ENCODE measurements at places on chromosomes 4 and X.

DNA sequence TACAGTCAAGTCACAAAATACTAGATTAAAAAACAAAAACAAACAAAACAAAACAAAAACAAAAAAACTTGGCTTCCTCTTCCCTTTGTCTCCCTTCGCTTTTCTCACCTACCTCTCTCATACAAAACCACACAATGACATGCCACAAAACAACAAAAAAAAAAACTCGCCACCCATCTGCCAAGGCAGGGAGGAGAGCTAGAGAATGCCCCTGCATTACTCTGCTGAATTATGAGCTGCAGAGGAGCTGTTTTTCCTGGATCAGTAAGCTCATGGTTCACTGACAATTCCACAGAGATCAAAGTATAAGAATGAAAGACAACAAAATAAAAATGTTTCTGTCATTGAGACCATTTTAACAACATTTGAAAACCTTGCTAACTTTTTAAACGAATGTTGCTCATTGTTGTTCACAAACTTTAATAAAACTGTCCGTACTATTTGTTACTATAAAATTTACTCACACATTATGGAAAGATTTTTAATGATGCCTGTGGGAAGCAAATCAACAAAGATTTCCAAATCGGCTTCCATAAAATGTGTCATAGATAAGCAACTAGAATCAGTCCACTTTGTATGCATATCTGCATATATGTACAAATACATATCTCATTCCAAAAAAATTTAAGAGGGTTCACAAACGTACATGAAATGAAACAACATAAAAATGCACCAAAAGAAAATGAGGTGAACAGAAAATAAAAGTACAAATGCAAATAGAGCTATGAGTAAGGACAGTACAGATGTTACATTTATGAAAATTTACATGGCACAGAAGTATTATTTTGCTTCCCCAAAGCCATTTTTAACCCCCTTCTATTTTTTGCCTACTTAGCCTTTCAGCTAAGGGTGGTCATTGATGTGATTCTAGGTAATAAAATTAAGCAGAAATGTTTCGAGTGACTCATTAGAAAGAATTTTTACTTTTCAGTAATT is 252.4 kb upstream of the FAT4 start:
- DNase-seq, result no peak

DNA sequence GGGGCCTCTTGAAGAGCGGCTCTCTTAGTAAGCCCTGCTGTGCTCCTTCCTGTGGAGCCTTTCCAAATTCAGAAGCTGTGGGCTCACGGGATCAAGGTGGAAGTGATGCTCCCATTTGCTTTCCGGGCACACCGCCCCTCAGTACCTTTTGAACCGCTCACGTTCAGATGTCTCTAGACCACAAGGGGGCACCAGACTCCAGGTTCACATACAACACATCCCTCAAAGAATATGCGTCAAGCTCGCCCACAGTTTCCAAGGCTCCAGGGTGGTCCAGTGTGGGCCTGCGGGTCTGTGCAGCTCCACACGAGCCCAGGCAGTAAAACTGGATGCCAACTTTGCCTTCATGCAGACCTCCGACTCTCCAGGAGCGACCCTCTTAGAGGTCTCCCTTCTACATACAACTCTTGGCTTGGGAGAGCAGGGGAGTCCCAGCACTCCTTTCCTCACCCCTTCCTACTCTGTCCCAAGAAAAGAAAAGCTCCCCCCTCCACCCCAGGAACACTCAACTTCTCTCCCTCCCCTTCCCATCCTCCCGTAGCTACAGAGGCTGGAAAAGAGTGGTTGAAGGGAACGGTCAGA is 11.0 kb downstream of the SUPT20HL1 start:
- peak; percentile 81 for DNase-seq

GRCh38 chrX:10246297-10246696 is 89.5 kb downstream of the CLCN4 start:
- no peak for DNase-seq

DNA sequence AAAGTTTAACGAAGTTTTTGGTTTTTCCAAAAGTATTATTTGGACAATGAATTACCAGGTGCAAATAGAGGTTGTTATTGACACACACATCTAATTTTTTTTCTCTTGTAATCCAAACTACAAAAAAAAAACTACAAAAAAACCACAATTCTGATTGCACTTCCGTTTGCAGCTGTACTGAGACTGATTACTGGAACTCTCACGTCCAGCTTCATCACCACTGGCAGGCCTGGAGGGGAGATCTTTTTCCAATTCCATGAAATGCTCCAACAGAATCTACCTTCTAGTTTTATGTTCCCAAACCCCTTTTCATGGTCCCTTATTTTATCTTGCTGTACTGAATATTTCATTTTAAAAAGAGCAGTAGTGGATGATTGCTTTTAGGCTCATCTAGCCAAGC is 1118.3 kb downstream of the C4orf33 start:
- no peak for DNase-seq

GRCh38 chr4:77852892-77853495 is 9.6 kb upstream of the MRPL1 start:
- peak; percentile 74 for DNase-seq

- no peak for DNase-seq
Observed at GRCh38 chrX:104325213-104325585, 70.5 kb upstream of the ESX1 start.

DNA sequence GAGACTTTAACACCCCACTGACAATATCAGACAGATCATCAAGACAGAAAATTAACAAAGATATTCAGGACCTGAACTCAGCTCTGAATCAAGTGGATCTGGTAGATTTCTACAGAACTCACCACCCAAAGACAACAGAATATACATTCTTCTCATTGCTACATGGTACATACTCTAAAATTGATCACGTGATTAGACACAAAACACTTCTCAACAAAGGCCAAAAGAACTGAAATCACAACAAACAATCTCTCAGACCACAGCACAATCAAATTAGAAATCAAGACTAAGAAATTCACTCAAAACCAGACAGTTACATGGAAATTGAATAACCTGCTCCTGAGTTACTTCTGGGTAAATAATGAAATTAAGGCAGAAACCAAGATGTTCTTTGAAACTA is 49.6 kb downstream of the DACH2 start:
- DNase-seq, result no peak

GRCh38 chr4:31241504-31242106 is 521.4 kb downstream of the PCDH7 start:
- no peak for DNase-seq

DNA sequence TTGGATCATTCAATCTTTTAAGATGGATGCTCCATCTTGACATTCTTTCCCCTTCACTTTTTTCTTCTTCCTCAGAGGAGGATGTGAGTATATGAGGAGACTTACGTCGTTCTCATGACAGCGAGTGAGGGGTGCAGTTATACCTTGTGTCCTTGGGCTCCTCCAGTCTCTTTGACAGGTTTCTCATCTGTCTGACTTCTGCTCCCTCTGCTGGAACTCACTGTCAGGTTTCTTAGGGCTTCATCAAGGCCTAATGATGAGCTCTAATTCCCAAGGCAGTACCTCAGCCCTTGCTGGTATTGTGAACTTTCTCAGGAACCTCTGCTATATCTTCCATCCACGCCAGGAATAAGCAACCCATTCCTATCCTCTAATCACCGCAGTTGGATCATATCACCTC is 237.8 kb upstream of the ADGRL3 start:
- DNase-seq, result no peak

DNA sequence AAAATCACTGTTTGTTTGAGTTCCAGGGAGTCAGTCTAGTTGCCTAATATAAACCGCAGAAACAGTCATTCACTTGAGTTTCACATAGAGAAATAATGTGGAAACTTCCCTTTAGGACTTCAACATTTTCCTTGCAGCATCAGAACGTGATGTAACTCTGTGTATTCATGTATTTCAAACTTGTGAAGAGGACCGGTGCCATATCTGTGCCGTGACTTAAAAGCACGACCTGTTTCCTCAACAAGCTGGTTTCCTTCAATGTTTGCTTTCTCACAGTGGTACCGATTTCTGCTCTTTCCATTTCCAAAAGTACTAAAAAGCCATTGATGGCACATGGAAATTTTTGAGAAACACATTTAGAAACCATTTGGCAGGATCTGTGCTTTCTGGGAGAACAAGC is 166.6 kb upstream of the RAPGEF2 start:
- DNase-seq, result no peak

DNA sequence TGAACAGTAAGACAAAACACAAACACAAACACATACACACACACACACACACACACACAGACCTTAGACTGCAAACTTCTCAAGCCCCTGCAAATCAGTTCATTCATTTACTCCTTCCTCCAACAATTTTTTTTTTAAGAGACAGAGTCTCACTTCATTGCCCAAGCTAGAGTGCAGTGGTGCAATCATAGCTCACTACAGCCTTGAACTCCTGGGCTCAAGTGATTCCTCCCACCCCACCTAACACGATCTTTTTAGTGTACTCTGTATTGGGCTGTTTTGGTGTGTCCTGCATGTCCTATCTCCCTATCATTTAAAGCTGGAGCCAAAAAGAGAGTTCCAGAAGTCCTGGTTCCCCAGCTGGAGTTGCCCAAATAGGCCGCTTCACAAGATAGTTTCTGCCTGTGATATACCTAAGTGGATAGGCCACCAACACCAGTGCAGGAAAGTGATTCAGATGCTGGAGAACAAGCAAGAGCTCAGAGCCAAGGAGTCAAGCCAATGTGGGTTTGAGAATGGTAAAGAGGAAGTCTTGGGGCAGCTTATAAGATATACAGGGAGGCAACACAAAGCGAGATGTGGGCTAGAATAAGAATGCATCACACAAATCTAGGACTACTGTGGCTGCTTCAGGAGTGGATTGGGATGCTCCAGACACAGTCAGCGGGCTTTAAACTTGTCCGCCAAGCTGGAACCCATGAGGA is 85.4 kb upstream of the RAPGEF2 start:
- no peak for DNase-seq

GRCh38 chr4:40536032-40536431 is 93.6 kb downstream of the RBM47 start:
- no peak for DNase-seq

- no peak for DNase-seq
Observed at GRCh38 chrX:135985973-135986310, 707 bp downstream of the SLC9A6 start.

DNA sequence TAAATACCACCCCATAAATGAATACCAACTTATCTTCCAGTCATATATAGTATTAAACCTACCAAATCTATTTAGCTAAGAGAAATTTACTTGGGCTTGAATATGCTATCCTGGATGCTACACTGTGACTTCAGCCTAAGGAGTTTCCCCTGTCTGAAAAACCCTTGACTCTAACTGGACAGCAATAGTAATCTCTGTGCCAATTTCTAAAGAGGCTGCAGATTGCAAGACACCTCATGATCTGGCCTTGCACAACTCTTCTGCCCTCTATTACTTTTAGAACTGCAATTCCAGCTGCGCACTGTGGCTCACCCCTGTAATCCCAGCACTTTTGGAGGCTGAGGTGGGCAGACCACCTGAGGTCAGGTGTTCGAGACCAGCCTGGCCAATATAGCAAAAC is 371.5 kb downstream of the KCNIP4 start:
- DNase-seq, result no peak

DNA sequence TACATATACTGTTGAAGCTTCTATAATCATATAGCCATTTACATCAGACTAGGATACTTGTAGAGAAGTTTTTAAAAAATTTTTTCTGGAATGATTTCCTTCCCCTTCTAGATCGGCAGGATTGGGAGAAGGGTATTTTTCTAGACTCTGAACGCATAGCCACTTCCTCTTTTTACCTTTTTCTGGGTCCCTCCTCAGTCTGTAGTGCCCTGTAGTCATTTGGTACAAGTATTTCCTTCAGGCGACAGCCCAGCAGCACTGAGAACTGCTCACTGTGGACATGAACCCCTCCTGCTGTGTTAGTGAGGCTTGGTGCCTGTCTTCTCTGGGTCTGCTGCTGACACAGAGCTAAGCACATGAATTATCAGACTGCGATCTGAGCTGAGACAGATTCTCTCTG is 255.4 kb downstream of the ARHGAP10 start:
- DNase-seq, result no peak

GRCh38 chr4:151908734-151909497 is 148.1 kb upstream of the GATB start:
- DNase-seq, result no peak

- DNase-seq, result no peak
Observed at GRCh38 chrX:82695066-82695465, 813.0 kb upstream of the POU3F4 start.

- DNase-seq, result no peak
Observed at GRCh38 chr4:153465615-153466080, 512 bp upstream of the TMEM131L start.

DNA sequence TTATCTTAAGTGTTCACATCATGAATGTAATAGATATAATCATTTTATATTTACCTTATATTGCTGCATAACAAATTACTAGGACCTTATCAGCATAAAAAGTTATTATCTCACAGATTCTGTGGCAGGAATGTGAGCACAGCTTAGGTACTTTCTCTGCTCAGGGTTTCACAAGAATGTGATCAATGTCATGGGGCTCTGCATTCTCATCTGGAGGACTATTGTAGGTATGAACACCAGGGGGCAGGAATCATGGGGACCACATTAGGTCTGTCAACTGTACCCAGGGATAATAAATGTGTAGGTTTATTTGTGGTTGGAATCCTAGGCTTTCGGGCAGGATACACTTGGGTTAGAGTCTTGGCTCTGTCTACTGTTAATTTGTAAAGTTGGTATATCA is 519.2 kb downstream of the ARAP2 start:
- DNase-seq, result no peak

DNA sequence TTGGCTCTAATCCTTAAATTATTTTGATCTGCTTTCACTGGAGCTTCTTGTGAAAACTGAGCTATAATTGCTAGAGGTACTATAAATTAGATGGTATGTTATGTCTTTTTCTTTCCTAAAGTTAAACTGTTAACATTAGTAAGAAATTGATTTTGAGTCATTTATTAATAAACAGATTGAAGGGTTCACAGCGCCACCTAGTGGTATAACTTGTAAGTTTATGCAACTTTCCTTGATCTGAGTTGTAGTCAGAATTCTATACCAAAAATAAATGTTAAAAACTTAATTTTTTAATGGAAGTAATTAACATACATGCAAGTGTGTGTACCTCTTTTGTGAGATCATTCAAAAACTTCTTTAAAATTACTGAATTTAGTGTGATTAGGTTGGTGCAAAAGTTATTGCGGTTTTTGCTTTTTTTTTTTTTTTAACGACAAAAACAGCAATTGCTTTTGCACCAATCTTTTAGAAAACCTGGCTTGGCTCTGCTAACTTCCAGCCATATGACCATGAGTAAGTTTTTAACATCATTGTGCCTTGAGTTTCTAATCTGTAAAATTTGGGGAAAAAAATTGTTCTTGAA is 151.5 kb downstream of the CENPC start:
- DNase-seq, result peak; percentile 6

GRCh38 chr4:121213940-121214339 is 49.8 kb upstream of the TNIP3 start:
- DNase-seq, result no peak

DNA sequence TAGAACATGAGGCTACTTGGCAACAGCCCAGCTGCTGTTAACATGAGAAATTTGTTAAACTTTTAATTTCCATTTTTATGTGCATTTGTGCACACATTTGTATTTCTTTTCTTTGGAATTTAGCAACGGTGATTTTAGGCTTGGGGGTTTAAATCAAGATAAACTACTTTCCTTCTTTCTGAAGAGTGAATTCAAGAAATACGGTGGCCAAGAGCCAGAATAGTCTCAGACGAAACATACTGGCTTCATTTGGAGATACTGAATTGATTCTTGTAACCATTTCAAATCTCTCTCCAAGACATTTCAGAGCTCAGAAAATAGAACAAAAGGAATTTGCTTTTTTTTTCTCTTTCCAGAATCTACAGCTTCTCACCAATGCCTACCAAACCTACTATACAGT is 134.1 kb upstream of the SCML1 start:
- no peak for DNase-seq

Measured in thymus (tissue), 14 donors.